ENCODE measurements at places on chromosomes 6 and 20.

GRCh38 chr6:145042559-145042958, 692.8 kb downstream of the EPM2A start:
- no peak for DNase-seq

DNA sequence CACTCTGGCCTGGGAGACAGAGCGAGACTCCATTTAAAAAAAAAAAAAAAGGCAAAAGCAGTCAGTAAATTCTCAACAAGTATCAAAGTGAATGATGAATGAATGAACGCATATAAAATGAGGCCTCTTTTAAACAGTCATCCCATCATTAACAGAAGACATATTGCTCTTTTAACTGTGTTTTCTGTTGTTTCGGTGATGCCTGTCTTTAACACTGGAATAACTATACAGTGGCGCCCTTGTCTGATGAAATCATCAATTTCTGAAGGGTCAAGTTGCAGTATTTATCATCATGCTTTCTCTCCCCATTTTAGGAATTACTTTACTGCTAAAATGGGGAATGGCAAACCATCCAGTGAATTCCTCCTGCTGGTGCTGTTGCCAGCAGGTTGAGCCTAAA, 45.7 kb upstream of the SNX9 start:
- DNase-seq = no peak

GRCh38 chr6:44264154-44265006, 971 bp downstream of the NFKBIE start:
- no peak for DNase-seq

DNA sequence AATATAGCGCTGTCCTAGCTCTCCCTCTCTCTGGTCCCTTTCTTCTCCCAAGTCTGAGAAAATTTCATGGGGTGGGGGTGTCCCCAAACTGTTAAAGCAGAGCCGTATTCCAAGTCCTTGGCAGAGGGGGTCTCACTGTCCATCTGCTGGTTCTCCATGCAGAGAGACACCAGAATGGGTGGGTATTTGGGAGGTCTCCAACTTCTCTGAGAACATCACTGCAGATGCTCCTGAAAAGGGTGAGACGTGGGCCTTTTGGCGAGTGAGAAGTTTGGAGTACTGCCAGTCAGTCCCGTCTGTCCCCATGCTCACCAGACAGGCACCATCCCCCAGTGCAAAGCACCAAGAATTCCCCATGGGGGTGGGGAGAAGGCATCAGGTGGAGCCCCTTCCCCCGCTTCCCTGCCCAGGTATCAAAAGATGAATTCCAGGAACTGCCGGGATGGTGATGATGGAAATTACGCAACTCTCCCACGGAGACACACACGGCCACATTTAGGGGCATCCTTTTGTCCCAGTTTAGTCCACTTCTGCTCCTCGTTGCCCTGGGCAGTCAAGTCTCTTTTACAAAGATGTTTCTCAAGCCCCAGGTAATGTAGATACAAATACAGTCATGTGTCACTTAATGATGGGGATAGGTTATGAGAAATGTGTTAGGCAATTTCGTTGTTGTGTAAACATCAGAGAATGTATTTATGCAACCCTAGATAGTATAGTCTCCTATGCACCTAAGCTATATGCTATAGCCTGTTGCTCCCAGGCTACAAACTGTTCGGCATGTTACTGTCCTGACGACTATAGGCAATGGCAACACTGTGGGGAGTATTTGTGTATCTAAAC, 73.4 kb upstream of the SRSF6 start:
- DNase-seq = no peak

- DNase-seq = no peak
These were observed 285.6 kb downstream of the TAF4 start for GRCh38 chr20:61780066-61780465.

GRCh38 chr6:63634630-63635029, 972 bp upstream of the PHF3 start:
- DNase-seq = no peak

- DNase-seq = no peak
These were observed 69.1 kb downstream of the NRSN1 start for GRCh38 chr6:24194978-24195700.

- DNase-seq = no peak
These were observed 625.4 kb downstream of the QKI start for GRCh38 chr6:164039954-164040375.

DNA sequence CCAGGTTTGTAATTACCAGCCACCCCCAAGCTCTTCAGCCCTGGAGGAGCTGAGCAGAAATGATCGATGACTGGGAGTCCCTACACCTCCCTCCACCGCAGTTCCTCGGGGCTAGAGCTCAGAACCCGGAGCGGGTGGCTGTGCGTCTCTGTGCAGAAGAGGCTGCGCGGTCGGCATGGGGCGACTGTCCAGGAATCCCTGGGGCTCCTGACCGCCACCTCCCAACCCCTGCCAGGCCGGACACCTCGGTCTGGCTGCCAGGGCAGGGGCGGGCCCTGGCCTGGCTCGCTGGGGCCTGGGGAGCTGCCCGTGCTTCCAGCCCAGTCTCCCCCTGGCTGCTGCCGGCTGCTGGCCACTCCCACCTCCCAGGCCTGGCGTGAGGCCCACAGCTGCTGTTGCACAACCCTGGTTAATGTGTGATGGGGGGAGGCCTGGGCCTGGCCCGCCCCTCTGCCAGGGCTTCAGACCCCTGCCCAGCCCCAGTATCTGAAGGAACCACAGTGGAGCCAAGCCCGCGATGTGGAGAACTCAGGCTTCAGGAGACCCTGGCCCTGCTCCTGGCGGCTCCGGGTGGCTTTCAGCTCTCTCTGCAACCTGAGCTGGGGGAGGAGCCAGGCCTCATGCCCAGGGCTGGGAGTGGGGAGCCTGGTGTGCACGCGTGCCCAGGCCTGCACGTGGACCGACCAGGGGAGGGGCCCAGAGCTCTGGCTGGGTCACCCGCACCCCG, 1.2 kb downstream of the SLC2A4RG start:
- DNase-seq = peak; percentile 84

DNA sequence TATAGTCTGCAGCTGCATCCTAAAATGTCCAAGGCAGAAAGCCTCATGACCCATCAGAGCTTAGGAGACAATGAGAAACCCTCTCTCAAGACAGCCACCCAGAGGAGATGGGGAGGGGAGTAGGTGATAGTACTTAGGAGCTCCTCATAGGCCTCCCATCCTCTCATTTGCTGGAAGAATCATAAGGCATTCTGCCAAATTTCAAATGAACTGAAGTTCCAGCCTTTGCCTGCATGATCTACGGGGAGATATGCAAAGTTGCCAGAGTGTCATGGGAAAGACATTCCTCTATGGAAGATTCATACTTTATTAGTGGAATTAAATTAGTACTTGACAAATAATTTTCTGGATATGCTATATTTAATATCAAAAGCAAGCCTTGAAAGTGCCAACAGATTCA, 194.1 kb upstream of the GJE1 start:
- no peak for DNase-seq

- no peak for DNase-seq
These were observed 301.2 kb downstream of the LRFN2 start for GRCh38 chr6:40285996-40286395.

- no peak for DNase-seq
These were observed 640 bp downstream of the LRRN4 start for GRCh38 chr20:6053064-6053775.

DNA sequence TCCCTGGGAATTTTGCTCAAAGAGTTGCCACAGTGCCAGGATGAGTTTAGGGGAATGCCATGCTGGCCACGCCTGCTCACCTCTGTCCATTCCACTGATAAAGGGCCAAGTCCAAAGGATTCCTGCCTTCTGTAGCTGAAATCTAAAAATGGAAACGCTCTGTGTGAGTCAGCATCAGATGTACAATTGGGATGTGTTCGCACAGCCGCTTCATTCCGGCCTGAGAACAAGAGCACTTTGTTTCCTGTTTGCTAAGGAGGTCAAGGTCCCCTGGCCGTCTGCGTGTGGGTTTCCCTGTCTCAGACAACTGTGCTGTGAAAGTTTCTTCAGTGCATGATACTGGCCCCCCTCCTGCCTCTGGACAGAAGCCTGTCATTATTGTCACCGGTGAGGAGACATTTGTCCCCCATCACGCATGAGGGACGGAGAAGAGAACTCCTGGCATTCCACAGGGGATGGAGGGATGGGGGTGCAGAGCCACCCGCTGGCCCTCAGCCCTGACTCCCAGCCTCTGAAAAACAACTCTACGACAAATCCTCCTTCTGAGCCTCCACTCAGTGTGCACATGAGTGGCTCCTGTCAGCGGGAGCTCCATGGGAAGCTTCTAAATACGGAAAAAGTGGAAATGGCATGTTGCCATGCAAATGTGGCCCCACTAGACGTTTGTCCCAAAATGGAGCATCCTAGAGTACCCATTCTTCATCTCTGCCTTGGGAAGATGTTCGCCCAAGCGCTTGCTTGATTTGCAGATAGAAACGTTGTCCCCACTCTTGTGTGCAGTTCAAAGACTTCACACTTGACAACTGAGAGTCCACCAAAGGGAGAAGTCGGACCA, 143.5 kb upstream of the AFDN start:
- no peak for DNase-seq

DNA sequence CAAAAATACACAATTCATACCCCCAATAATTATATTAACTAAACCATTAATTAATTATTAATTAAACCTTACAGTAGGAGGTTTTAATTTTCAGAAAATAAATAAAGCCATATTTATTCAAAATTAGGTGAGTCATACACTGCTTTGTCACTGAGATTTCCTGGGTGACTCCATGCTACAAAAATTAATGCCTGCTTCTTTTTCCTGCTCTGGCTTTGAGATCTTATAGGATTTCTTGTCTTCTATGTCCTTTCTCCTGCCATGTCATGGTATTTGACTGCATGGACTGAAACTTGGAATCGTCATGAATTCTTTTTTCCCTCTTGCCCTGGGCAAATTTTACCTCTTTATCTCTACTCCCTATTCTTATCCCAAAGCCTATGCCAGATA, 133.2 kb downstream of the PHACTR1 start:
- no peak for DNase-seq

DNA sequence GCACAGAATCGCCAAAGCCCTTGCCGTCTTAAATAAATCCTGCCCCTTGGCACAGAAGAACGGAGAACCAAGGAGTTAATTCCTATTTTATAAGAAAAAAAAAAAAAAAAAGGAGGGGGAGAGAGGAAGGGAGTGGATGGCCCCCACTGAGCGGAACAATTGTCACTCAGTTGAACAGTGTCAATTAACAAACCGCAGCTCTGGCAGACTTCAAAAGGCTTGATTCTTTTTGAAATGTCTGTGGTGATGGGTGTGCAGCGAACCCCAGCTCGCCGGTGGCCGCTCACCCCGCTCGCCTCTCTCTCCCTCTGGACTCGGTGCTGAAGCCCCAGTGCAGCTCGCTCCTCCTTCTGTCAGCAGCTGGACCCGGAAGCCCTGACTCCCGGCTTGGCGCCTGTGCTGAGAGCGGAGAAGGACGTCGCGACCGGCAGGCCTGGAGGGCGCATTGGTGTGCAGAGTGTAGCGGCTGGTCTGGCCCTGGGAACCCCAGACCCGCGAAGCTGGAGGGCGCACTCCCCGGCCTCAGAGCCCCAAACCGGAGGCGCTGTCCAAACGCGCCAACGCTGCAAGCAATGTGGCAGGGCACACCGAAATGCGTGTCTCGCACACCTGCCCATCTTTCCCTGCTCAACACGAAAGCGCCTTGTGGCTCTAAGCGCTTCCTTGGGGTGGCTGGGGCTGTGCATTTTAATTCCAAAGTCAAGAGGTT, 3.4 kb downstream of the LINC00237 start:
- DNase-seq = no peak

- no peak for DNase-seq
These were observed 35.9 kb upstream of the SLC24A3 start for GRCh38 chr20:19176470-19177052.

- DNase-seq = no peak
These were observed 9.3 kb upstream of the GFOD1 start for GRCh38 chr6:13496513-13497190.

GRCh38 chr6:6635291-6635690, 46.8 kb downstream of the LY86 start:
- DNase-seq = no peak

GRCh38 chr20:37201827-37202162, 22.4 kb upstream of the MROH8 start:
- DNase-seq = no peak

- no peak for DNase-seq
These were observed 645.5 kb downstream of the GRIK2 start for GRCh38 chr6:102038964-102039363.

DNA sequence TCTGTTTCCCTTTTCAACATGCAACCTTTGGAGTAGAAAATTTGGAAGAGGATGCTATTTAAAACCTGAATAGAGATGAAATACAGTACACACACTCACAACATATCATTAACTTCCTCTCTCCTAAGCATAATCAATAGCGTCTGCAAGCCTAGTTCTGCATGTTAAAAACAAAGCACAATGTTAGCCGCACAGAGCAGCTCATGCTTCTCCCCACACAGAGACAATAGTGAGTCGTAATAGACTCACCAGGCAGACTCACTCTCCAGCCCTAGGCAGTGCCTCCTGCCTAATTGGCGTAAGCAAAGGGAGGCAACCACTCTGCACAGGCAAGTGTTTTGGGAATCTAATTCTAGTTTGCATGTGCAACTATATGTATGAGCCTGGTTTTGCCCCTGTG, 45.8 kb upstream of the ARID1B start:
- no peak for DNase-seq

- DNase-seq = no peak
These were observed 447.3 kb downstream of the HDGFL1 start for GRCh38 chr6:23016696-23017095.

DNA sequence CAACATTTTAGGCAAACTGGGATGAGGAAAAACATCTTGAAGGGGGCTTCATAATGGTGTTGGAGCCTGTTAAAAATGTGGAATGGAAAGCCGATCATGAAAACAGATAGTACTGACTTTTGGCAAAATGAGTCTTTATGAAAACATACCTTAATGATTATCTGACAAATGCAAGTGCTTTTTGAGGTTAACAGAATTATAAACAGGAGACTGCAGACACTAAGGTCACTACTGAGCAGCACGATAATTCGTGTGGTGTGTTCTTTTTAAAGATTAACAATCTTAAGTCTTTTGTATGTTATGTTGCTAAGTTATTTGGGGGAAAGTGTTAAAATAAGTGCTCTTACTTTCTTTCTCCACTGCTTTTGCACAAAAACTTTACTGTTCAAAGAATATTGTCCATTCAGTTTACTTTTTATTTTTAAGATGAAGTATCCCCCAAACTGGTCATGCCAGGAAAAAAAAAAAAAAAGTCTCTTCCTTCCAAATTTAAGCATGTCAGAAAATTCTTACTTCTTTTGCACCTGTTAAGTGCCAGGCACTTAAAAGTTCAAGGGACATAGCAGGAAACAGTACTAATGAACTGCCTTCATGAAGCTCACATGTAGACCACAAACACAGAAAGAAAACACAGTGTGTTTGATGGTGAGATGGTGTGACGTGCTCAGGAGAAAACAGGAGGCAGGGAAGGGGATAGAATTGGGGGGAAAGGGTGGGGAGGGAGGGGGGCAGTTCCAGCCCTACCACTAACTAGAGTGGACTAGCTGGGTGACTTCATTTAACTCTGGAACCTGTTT, 73.2 kb downstream of the CDYL start:
- no peak for DNase-seq

DNA sequence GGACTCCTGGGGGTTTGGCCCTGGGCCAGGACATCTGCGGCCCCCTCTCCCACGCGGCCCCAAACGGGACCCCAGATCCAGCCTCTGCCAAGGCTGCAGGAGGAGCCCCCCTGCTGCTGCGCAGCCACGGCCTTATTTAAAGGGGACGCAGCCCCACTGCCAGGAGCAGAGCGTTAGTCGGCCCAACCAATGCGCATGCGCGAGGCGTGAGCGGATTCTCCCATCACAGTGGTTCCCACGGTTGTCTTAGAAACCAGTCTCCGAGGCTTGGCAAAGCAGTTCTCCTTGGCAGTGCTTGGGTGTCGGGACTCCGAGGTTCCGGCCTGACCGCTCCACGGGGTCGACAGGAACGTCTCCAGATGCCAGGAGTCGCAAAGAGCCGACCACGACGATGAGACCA, 288.3 kb upstream of the ZNF337 start:
- no peak for DNase-seq

All from type B pancreatic cell (in vitro differentiated cells).